ENCODE measurements at places on chromosomes 11 and 22.

DNA sequence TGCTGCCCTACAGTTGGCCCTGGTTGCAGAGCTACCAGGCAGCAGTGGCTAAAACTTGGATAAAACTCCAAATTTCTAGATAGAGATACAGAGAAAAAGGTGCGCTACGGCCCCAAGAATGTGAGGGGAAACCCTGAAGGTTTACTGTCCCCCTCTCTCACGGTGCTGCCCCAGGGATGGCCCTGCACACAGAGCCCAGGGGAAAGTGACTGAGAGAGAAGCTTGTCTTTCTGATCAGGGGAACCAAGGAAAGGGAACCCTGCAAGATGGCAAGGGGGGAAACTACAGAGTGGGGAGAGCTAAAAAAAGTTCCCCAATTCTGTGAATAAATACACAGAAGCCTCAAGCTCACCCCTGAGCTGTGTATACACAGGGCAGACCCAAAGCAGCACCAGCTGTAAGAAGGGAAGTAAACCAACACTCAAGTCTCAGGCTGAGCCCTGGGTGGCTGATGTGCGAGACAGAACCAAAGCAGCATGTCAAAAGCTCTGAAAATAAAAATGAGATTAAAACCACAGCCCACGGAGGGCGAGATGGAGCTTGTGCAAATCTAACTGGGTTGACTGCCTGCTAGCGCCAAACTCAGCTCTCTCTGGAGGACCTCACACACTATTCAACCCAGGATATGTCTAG, 22.1 kb downstream of the GNB1L start:
- no peak for DNase-seq

GRCh38 chr11:102613450-102613849, 11.7 kb downstream of the MMP20 start:
- DNase-seq, result no peak

DNA sequence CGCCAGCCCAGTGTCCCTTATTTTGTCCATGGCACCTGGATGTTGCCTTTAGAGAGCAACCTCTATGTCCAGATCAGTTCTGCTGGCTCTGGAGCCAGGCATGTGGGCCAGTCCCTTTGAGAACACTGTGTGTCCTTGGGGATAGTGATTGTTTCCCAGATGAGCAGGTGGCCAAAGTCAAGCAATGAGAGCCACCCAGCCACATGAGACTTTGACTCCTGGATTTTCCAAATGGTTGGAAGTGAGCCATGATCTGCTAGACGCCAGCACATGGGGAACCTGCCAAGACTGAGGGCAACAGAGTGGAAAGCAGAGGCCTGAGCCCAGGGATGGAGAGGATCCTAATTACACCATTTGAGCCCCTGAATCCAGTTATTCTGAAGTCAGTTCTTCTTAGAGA, 479.8 kb downstream of the OPCML start:
- no peak for DNase-seq

- no peak for DNase-seq
These were observed 6.7 kb upstream of the SEPTIN5 start for GRCh38 chr22:19707347-19708290.

- peak; percentile 62 for DNase-seq
These were observed 8.5 kb downstream of the TMEM258 start for GRCh38 chr11:61783717-61784505.

DNA sequence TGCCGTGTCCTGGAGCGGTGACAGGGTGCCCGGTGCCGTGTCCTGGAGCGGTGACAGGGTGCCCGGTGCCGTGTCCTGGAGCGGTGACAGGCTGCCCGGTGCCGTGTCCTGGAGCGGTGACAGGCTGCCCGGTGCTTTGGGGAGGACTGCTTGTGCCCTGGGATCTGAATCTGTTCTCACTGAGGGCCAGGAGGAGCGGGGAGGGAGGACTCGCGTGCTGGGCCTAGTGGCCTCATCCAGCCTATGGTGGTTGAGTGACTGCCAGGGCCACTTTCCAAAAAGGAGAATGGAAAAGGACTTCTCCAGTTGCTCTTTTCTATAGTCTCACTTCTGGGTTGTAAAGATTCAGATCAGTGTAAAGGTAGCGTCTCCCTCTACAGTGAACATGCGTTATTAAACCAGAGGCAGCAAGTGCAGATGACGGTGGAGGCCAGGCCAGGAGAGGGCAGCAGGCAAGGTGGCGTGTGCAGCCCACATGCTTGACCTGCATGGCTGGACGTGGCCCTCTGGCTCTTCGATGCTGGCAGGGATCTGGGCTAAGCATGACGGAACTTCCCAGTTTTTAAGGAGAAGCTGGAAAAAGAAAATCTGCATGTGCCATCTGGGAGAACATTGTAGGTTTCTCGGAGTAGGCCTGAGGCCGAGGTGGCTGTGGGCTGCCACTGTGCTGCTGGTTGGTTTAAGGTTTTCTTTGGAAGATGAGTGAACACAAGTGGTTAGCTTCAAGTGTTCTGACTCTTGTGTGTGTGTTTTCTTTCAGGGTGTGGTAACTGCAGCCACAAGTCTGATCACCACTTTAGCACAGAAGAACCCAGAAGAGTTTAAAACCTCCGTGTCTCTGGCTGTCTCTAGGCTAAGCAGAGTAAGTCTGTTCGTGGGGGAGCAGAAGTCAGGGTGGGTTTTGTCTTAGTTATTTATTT, 55.0 kb downstream of the AP2A2 start:
- DNase-seq, result no peak

- peak; percentile 44 for DNase-seq
These were observed 26.9 kb upstream of the LDHA start for GRCh38 chr11:18367431-18367830.

GRCh38 chr11:133579165-133580031, 47.1 kb upstream of the OPCML start:
- no peak for DNase-seq

GRCh38 chr11:109036011-109036410, 371.1 kb downstream of the DDX10 start:
- no peak for DNase-seq

DNA sequence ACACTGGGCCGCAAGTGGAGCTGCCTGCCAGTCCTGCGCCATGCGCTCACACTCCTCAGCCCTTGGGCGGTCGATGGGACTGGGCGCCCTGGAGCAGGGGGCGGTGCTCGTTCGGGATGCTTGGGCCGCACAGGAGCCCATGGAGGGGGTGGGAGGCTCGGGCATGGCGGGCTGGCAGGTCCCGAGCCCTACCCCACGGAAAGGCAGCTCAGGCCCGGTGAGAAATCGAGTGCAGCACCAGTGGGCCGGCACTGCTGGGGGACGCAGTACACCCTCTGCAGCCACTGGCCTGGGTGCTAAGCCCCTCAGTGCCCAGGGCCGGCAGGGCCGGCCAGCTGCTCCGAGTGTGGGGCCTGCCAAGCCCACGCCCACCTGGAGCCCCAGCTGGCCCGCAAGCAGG, 328.7 kb upstream of the LRRC4C start:
- DNase-seq, result no peak

- DNase-seq, result no peak
These were observed 29.9 kb downstream of the SHANK2 start for GRCh38 chr11:71222318-71223080.

DNA sequence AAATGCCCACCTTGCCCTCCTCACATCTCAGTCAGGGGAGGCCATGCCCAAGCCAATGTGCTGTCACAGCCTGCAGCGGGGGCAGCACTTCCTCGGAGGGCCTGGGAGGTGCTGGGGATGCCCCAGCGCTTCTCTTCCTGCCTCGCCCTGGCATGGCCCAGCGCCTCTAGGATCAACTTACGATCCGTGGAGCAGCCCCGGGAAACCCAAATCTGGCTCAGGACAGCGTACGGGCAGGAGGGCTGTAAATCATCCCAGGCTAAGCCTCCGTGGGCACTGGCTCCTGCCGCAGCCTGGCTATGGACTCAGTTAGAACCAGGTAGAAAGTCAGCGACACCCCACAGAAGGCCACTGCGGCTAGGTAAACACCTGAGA, 60.9 kb upstream of the EMID1 start:
- DNase-seq, result no peak

DNA sequence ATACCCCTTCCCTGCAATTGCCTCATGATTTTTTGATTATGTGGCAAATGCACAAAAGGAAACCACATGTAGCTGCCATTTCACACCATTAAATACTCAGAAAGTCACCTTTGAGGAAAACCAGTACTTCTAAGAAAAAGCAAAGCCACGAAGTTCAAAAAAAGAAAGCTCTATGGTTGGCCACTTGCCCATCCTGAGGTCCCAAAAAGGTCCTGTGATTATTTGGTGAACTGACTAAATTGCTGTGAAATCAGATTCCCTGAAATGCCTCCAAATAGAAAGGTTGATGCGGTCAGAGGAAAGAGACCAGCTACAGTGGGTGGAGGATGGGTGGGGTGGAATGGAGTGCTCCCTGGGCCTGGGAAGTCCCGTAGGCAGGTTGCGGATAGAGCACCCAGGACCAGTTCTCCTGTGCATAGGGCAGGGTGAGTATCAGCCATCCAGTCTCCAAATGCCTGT, 26.9 kb downstream of the MRPL16 start:
- no peak for DNase-seq

DNA sequence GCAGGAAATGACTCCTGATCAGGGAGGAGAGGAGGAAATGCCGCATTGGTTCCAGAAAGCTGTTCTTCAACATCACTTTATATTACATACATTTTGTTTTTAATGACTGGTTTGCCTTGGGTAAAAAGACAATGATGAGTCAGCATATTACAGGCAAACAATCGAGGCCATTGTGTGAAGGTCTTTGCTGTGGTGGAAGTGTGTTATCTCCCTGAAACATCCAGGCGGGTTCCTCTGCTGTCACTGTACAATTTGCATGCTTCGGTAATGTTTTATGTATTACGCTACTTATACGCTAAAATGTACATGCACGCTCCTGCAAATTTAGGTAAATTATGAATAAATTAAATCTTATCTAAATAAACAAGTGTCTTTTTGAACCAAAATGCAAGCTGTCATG, 161.1 kb downstream of the KIRREL3 start:
- DNase-seq, result no peak

DNA sequence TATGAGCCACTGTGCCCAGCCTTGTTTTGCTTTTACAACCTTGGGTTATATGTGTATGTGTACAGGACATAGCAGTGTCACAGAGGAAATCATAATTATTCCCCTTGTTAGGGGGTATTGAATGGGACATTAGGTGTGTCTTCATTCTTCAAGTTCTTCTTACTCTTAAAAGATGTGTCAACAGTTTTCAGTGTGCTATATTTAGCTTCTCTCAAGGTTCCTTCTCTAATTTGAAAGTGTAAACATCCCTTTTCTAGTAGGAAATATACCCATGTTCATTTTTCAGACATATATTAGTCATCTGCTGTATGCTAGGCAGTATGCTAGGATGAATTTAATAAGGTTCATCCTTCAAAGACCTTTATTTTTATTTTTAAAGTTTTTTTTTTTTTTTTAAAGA, 17.1 kb downstream of the PCF11 start:
- DNase-seq, result no peak

DNA sequence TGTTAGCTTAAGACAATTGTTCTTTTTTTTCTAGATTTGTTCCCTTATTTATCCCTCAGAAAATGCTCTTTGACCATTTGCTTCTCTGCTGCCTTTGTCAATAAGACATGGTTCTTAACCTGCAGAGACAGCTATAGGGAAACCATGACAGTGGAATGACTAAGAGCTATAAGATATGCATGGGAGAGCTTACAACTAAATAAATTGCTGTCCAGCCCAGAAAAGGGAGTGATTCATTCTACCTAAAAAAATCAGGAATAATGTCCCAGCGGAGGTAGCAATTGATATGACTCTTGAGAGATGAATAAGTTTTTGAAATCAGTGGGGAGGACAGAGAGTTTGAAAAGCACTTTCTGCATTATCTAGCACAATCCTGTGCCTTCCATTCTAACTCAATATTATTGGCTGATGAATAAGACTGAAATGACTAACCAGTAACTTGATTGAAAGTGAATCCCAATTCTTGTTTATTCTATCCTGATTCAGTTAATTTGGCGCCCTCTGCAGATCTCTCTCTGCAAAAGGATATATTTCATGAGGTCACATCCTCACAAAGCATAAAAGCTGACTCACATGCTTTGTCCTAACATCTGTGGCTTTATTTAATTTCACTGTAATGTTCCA, 680.5 kb upstream of the API5 start:
- DNase-seq, result no peak

- DNase-seq, result no peak
These were observed 243.6 kb downstream of the NELL1 start for GRCh38 chr11:20912922-20913512.

- DNase-seq, result no peak
These were observed 13.4 kb downstream of the ARHGAP8 start for GRCh38 chr22:44765571-44766285.

GRCh38 chr22:35766654-35767580, 49.2 kb downstream of the APOL5 start:
- DNase-seq, result no peak

Measured in EL (cell line).